ENCODE measurements at places on chromosomes 5 and 9. TPM values are rescaled to one million over a fixed set of nuclear protein-coding genes. Genes with fewer than 3 reads are reported as not detected.

DNA sequence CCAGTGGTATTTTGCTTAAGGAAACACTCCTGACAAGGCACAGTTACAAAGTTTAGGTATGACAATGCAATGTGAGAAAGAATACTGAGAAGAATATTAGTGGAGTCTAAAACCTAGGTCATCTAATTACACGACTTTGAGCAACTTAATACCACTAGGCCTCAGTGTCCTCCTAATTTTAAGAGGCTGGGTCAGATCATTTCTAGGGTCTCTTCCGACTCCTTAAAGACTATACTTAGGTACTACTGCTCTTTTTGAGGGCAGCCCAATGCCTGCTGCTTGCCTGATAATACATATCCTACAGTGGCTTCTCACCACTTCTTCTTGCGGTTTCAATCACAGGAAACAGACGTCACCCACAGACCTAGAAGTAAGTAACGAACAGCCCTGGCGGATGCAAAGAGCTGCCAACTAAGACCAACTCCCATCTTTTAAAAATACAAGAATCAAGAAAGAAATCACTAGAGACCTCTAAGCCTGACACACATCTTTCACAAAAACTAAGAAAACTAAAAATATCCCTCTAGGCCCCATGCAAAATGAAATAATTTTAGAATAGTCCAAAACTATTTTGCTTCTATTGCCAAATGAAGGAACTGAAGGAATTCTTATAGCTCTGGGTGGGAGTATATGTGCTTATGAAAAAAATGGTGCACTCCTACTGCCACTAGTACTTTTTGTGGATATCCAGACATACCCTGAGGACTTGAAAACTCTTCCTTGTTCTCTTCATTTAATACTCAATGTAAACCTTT is 13.1 kb downstream of the DIAPH1 start:
- peak; percentile 79 for DNase-seq

GRCh38 chr9:124537926-124538325 is 30.7 kb upstream of the NR5A1 start:
- DNase-seq: no peak

DNA sequence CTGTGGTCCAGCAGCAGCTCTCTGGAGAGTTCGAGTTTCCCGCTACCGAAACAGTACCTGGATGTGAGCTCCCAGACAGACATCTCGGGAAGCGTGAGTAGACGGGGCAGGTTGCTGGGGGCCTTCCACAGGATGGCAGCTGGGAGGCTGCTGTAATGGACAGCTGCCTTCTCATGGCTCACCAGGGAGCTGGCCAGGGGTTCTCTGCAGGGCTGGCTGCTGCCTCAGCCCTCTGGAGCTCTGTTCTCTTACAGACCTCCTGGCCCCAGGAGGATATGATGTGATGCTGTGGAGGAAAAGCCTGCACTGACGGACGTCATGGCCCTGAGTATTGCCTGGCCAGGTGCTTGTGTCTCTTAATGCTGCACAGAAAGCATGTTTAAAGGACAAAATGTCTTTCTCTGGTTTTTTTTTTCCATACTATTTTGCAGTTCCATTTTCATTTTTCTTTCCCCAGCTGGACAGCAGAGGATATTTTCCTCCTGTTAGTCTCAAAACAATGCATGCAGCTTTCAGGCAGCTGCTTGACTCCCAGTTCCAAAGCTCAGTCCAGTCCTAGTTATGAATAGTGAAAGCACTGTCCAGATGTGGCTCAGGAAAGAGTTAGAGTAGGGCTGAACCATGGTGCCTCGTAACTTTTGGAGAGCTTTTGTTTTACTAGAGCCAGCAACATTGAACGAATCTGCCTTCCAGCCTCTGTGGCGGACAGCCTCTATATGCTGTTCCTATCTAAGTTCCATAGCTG is 77.5 kb upstream of the RARS1 start:
- DNase-seq: no peak

GRCh38 chr9:87337335-87338087 is 160.2 kb upstream of the DAPK1 start:
- DNase-seq: no peak

Gene ENG
- total RNA-seq: 13.9 TPM

Gene IL13
- total RNA-seq: 3.9 TPM

GRCh38 chr9:108467653-108468324 is 388.0 kb downstream of the ACTL7B start:
- no peak for DNase-seq

- no peak for DNase-seq
Measured at GRCh38 chr5:54775645-54776044, 209.7 kb downstream of the ESM1 start.

Gene MVB12B
- 3.0 TPM for total RNA-seq

GRCh38 chr5:95959888-95960666 is 1.6 kb downstream of the ELL2 start:
- DNase-seq: peak; percentile 11

Gene MRPS27
- total RNA-seq: 93.3 TPM

Gene OTP
- total RNA-seq: not detected

GRCh38 chr9:109520475-109521132 is 22.5 kb upstream of the PTPN3 start:
- DNase-seq: peak; percentile 70

GRCh38 chr5:124034963-124035362 is 523.0 kb downstream of the CSNK1G3 start:
- no peak for DNase-seq

Gene SMIM32
- not detected for total RNA-seq

All from activated CD4-positive, alpha-beta T cell treated with anti-CD3 and anti-CD28 coated beads for 36 hours (primary cell).